ENCODE measurements at places on chromosomes 12 and 14. TPM values are rescaled to one million over a fixed set of nuclear protein-coding genes. Genes with fewer than 3 reads are reported as not detected.

HPD gene
- total RNA-seq = 1.3 TPM

OR4E2 gene
- not detected for total RNA-seq

ETFBKMT gene
- total RNA-seq = 0.92 TPM

CD69 gene
- not detected for total RNA-seq

SERPINA3 gene
- total RNA-seq = 5.7 TPM

GRIN2B gene
- 4.9 TPM for total RNA-seq

DTX1 gene
- 0.32 TPM for total RNA-seq

BDKRB2 gene
- 3.4 TPM for total RNA-seq

CAPZA3 gene
- total RNA-seq = not detected

PTCSC3 gene
- not detected for total RNA-seq

DNAI7 gene
- 0.07 TPM for total RNA-seq

GARIN6 gene
- total RNA-seq = not detected

ASB2 gene
- total RNA-seq = 3.5 TPM

P2RX7 gene
- total RNA-seq = not detected

DCAF4 gene
- total RNA-seq = 23.9 TPM

DIO2 gene
- 9.2 TPM for total RNA-seq

COQ10A gene
- 19.2 TPM for total RNA-seq

SYNE3 gene
- total RNA-seq = 0.26 TPM

KERA gene
- not detected for total RNA-seq

TAS2R9 gene
- total RNA-seq = not detected

RFLNA gene
- 0.13 TPM for total RNA-seq

RIMBP2 gene
- total RNA-seq = 0.01 TPM

POLR3B gene
- 5.4 TPM for total RNA-seq

TMEM233 gene
- 0.07 TPM for total RNA-seq

CMKLR1 gene
- not detected for total RNA-seq

MORN3 gene
- not detected for total RNA-seq

PEX5 gene
- total RNA-seq = 34.3 TPM

LYZ gene
- not detected for total RNA-seq

STYK1 gene
- total RNA-seq = 0.23 TPM

FAM181A gene
- total RNA-seq = not detected

DNAJC22 gene
- 19.2 TPM for total RNA-seq

PPM1H gene
- total RNA-seq = 7.0 TPM

SLC2A14 gene
- 0.08 TPM for total RNA-seq

IFI27 gene
- total RNA-seq = 0.62 TPM

CEBPE gene
- not detected for total RNA-seq

HELB gene
- 1.7 TPM for total RNA-seq

PLA2G1B gene
- not detected for total RNA-seq

KMT2D gene
- 42.3 TPM for total RNA-seq

AQP5 gene
- not detected for total RNA-seq

SLCO1C1 gene
- total RNA-seq = 0.10 TPM

PIWIL1 gene
- total RNA-seq = not detected

ARHGDIB gene
- 1.1 TPM for total RNA-seq

EFS gene
- total RNA-seq = not detected

MCRS1 gene
- total RNA-seq = 65.5 TPM

GPR65 gene
- total RNA-seq = not detected

GPR84 gene
- total RNA-seq = 0.09 TPM

SERPINA9 gene
- total RNA-seq = not detected

NEDD8 gene
- 464 TPM for total RNA-seq

PMEL gene
- total RNA-seq = 0.65 TPM

BRI3BP gene
- 18.4 TPM for total RNA-seq

CRACR2A gene
- total RNA-seq = 1.6 TPM

PROX2 gene
- not detected for total RNA-seq

PLEK2 gene
- 27.6 TPM for total RNA-seq

CRIP1 gene
- 1,885 TPM for total RNA-seq

PDE3A gene
- 2.2 TPM for total RNA-seq

LTBR gene
- 183 TPM for total RNA-seq

SLC7A8 gene
- total RNA-seq = 0.24 TPM

ARL1 gene
- total RNA-seq = 65.3 TPM

PA2G4 gene
- 320 TPM for total RNA-seq

Measured in A549 treated with CpdA at 1 μM for 4 hours (cell line).